Caudate nucleus (tissue), 63 donors: ENCODE measurements at places on chromosomes 16 and 17.

- DNase-seq = no peak
Observed at GRCh38 chr16:47728205-47728604, 267.1 kb downstream of the PHKB start.

DNA sequence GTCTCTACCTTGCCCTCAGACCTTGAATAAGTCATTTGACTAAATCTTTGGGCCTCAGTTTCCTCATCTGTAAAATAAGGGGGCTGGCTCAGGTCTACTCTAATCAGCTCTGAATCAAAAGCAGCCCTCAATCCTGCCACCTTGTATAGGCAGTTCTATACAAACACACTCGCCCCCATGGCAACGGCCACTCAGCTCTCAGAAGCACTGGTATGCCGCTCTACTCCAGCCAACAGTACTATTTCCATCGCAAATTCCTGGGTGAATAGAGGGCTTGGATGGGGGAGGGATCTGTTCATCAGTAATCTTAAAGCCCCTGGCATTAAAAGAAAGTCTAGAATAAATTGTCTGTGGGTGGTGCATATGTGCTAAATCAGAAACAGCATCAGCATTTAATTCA lies 21.2 kb upstream of the TAOK1 start:
- DNase-seq = no peak

- DNase-seq = peak; percentile 84
Observed at GRCh38 chr17:43905985-43906852, 1.1 kb downstream of the MPP2 start.

- DNase-seq = no peak
Observed at GRCh38 chr17:43482103-43483012, 1.4 kb upstream of the DHX8 start.

DNA sequence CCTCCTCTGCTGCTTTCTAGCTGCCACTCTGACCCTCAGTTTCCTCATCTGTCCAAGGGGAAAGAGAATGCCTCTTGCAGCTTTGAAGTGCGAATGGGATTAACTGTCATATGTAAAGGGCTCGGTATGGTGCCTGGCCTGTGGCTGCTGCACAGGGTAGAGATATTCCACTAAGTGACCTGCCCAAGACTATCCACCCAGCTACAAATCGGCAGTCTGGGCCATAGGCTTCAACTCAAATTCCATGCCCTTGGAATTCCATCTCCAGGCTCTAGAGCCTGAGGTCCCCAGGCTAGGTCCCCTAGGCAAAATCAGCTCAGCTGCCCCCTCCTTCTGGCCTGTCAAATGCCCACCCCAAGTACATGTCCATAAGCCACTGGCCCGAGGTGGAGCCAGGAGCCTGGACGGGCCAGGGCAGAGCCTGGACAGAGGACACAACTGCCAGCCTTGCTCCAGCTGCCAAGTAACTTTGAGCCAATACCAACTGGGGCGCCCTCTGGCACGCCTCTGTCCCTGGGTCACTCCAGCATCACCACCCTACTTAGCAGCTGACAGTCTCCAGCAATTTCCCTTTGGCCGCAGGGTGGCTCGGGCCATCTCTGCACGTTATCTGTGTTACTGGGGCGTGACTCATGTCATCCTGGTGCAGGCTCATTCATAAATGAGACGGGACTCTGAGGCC lies 57.2 kb downstream of the SDK2 start:
- no peak for DNase-seq

DNA sequence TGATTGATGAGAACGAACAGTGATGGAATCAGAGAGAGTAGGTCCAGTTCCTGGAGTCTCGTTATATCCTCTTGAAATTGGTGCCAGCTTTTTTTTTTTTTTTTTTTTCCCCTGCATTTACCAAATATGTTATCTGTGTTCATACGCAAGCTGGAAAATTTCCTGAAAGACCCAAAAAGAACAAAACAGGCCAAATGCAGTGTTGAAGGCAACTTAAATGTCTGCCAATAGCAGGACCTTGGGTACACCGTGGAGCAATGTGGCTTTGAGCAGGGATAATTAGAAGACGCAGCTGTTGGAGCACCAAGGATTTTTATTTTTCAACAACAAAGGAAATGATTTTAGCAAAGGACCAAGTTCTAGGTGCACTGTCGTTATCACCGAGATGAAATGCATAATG lies 105.0 kb downstream of the ABCC6 start:
- DNase-seq = no peak

DNA sequence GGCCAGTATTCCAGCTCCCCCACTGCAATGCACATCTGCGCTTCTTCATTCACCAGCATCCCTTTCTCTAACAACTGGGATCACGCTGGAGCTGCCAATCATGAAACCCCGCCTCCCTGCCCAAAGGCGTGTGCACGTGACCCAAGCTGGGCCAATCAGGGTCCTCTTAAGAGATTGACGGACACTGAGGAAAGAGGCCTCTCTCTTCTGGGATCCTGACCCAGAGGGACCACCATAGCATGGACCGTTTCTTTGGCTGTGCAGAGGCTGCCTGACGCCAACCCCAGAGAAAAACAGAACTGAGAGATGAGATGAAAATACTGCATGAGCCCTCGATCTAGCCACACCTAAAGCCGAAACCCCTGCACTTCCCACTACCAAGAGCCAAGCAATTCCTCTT lies 32.0 kb downstream of the COTL1 start:
- DNase-seq = peak; percentile 43

DNA sequence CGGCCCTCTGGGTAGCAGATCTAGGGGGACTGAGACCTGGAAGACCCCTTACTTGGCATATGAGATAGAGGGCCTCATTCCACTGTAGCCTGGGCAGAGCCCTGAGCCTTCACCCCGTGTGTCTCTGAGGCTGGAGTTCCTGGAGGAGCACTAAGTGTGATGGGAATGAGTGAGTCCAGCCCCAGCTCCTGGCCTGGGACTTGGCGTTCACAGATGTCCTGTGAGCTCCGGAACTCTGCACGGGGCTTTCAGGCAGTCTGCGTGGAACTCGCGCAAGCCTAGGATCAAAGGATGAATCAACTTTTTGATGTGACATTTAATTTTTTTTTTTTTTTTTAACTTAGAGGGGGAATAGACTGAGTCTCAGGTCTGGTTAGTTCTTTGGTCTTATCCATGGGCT lies 1.8 kb downstream of the NKD1 start:
- no peak for DNase-seq

- no peak for DNase-seq
Observed at GRCh38 chr16:22337849-22338635, 36.4 kb downstream of the CDR2 start.

- DNase-seq = no peak
Observed at GRCh38 chr17:55654022-55654421, 68.6 kb downstream of the TMEM100 start.

- DNase-seq = no peak
Observed at GRCh38 chr17:4175921-4176807, 33.2 kb downstream of the CYB5D2 start.

DNA sequence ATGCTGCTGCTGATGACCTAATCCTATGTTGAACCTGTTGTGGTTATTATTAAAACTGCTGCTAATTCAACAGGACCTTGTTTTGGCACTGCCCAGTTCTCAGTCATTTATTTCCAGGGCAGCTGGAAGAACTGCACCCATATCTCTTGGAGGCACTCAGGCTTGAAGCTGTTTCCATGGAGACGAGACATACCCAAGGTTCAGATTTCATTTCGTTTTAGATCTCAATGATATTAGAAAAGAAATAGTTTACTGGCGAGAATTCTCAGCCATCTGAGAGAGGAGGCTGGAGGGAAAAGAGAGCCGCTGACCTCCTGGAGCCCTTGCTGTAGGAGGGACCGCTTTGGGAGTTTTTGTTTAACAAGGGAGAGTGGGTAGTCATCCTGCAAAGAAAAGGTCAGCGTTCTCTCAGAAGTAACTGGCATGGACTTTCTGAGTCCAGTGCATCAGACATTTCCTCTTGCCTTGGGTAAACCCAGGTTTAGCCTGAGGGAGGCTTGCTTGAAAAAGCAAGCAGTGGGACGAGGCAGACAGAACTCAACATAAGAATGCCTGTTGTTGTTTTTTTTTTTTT lies 75.4 kb downstream of the YPEL2 start:
- no peak for DNase-seq

DNA sequence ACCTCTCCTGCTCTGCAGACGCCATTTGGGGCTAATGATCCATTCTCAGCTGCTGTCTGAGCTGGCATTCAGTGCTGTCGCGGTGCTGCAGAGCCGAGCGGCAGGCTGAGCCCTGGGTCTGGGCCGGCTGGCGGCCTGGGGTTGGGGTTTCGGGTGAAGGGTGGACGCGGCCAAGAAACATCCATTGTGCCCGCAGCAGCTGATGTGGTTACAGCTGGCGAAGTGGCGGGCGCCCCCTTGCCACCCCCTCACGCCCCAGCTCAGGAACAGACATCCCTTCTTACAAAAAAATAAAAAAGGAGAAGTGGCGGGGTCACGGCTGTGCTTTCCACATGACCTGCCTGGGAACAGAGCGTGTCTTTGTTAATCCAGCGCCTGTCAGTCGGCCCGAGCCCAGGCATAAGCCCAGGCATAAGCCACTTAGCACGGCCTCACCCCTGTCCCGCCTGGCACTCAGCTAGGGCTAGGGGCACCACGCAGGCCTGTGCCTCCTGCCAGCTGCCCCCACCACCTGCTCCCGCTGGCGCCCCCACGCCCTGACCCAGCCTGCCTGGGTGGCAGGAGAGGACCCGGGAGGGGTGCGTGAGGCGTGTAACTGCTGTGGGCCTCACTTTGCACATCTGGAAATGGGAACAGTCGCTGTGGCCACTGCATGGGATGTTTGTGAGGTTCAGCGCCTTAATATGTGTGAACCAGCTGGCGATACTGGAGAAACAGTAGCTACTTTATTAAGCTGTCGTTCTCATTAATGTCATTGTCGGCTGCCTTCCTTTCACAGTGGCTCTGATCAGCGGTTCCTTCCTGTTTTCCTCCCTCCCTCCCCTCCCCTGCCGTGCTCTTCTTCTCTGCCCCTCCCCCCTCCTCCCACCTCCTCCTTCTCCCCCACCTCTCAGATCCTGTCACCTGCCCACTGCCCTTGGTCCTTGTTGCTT lies 197.7 kb upstream of the CIBAR2 start:
- peak; percentile 84 for DNase-seq

DNA sequence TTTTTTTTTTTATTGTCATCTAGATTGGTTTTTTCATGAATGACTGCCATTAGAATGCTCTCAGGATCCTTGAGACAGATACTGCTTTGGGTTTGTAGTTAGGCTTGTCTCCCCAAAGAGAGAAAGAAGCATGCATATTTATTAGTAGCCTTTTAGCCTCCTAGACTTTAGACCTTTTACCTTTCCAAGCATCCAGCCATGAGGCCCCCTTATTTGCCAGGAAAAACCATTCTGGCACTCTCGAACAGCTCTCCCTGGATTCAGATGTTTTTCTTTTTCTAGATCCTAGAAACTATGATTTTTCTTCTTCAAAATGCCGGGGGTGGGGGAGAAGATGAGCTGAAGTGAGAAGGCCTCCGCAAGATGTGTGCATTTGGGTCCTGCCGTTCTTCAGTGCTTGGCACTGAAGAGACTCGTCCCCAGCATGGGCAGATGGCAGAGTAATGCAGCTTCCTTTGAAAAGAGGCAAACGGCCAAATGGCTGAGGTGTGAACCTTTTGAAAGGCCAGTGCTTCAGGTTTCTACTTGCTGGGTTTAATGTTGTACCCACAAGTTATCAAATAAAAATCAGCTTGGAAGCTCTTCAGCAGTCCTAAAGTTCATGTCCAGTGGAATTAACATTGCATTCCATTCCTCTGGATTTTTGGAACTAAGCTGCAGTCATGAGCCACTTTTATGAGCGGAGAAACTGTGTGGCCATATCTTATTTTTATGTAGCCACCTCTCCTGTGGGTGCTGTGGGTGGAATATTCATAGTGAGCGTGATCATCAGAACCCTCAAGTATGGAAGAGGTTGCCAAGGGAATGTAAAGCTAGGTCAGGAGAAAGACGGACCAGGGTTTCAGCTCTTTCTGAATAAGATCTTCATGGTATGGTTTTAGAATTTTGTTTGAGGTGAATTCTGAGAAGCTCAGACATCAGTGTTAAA lies 7.2 kb downstream of the SOCS7 start:
- no peak for DNase-seq

DNA sequence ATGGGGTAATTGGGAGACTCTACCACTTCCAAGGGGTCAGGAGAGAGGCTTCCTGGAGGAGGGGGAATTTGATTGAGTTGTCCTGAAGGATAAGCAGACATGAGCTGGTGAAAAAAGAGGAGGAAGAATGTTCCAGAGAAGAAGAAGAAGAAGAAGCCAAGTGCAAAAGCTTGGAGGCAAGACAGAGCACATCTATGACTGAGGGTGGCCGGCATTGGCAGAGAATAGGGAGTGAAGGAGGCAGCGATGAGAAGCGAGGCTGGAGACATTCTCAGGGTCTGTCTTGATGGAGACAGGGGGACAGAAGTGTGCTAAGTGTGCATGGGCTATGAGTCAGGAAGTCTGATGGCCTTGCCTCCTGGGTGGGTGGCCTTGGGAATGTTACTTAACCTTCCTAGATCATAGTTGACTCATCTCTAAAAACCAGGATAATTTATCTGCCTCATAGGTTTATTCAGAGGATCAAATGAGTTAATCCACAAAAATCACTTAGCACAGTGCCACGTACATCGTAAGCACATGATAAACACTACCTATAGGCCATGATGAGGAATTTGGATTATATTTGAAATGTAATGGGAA lies 171.7 kb downstream of the ABCC12 start:
- no peak for DNase-seq

DNA sequence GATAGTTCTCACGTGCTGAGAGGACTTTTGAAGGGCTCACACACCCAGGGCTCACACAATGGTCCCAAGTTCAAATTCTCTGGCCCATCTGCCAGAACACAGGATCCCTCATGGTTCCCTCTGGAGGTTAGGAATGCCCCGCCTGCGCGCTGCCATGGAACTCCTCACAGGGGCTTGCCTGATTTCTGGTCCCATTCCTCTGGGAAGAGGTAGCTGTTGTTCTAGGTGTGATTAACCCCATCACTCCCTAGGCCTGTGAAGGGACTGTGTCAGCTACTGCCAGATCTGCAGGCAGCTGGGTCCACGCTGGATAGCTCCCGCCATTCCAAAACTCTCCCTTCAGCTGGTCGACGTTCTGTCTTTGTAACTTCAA lies 2.3 kb upstream of the ARMC5 start:
- no peak for DNase-seq

DNA sequence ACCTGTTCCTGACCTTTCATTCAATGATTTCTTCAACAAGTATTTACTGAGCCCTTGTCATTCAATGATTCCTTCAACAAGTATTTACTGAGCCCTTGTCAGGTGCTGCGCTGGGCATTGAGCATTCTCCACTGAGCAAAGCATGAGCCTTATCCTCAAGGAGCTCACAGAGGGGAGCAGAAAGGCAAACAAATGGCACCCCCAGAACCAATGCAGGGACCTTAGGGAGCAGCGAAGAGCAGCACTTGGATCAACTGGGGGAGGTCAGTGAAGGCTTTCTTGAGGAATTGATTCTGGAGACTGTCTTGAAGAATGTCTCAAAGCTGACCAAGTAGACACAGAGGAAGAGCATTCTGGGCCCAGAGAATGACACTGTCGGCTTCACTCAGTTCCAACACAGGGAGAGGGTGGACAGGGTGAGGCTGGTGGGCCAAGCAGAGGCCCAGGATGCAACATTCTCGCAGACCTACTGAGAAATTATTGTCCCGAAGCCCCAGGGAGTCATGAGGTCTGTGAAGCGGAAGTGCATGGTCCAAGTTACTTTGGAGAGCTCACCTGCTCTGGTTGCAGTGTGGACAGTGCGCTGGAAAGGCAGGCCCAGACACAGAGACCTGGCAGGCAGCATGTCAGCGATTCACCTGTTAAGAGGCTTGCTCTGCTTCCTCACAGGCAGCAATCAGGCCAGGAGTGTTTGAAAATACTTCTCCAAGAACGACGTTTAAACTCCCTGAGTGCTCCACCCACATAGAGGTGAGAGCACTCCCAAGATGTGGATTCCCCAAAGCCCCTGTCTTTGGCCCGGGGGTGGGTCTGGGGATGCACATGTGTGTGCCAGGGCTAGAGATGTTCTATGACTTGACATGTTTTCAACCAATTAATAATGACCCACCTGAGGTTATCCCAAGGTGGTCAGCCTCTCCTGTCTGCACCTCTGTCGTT lies 3.2 kb upstream of the MPO start:
- DNase-seq = no peak
